H1 (cell line): ENCODE measurements at places on chromosomes 3 and 15.

DNA sequence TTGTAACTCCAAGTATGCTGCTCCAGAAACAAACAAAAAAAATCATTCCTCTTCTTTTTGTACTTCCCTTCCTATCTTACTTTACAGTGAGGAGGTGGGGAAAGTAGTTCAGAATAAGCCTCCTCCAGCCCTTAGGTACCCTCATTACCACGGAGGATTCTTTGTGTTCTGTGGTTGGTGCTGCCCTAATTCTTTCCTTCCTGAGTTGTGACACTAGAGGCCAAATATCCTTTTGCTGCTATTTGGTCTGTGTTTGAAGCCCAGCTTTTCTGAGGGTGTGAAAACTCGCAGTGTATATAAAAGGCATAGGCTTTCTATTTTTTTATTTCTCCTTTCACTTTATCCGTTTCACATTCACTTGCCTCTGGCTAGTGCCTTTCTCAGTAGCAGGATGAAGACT is 98.2 kb downstream of the HHLA2 start:
- no peak for DNase-seq

DNA sequence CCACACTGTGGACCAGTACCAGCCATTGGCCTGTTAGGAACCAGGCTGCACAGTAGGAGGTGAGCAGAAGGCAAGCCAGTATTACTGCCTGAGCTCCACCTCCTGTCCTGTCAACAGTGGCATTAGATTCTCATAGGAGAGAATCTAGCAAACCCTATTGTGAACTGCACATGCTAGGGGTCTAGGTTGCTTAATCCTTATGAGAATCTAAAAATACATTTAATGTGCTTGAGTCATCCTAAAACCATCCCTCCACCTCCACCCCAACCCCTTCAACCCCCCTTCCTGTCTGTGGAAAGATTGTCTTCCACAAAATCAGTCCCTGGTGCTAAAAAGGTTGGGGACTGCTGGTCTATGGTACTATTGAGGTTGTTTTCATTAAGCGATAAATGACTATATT is 49.3 kb upstream of the KCNAB1 start:
- DNase-seq = no peak

- no peak for DNase-seq
These were observed 3.6 kb downstream of the CEP19 start for GRCh38 chr3:196708467-196708866.

DNA sequence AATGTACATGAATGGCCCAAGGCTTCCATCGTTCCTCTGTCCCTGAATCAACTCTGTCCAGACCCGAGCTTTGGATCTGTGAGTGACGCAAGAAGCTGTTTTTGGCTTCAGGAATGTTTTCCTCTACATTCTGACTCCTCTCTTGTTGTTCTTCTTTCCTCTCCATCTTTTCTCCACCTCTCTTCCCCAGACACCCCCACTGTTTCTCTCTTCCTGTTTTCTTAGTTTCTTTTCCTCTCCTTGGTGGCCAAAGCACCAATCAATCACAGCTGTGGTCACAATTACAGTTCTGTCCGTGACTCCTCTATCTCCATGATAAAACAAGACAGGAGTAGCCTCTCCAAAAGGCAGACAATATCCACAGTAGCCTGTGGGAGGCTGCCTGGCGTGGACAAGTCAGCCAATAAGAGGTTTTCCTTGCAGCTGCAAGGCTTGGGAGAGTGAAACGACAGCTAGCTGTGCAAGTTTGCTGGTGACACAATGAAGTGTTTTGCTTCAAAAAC is 4.9 kb upstream of the TMEM212 start:
- DNase-seq = no peak

DNA sequence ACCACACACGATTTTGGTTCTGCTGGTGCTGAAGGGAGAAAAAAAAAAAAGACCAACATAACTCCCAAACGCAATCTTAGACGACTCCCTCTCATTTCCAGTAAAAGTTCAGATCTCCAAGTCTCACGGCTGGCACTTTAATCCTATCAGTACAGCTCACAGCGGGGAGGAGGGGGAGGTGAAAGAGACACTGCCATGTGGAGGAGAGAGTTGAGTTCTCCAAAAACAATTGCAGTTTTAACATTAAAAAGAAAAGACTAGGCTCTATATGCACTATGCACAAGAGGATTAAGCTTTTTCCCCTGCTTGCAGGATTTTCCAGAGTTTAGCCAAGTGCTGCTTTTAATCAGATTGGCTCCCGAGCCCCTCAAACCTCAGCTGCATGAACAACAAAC is 16.8 kb downstream of the BMF start:
- no peak for DNase-seq

DNA sequence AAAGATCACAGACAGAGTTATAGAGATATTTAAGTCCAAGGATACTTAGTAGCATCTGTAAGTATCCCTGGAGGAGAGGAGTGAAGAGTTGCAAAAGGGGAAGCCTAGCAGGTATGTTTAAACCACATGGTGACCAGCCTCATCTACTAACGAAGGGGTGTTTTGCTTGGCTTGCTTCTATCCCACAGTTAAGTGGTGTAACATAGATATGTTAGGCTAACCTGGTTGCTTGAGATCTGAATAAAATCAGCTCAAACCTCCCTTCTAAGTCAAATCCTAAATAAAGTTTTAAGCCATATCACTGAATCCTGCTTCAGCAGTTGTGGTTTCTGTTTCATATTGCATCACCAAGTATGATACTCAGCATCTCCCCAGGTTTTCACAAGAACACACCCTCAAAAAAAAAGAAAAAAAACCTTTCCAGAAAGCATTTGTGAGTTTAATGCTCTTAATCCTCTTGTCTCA is 880.2 kb downstream of the ROBO1 start:
- DNase-seq = no peak

DNA sequence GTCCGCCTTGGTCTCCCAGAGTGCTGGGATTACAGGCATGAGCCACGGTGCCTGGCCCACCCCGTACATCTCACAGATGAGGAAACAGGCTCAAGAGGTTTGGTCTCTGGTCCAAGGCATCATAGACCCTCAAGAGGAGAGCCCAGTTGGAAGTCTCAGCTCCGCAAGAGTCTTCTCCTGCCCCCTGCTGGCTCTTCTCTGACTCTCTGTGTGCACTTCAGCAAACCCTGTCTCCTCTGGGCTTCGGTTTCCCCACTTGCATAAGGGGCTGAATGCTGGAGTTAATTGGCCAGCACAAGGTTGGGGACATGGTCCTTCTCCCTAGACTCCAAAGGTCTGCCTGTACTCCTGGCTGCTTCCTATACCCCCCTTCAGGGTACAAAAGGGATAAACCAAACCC is 3.9 kb downstream of the MST1R start:
- DNase-seq = no peak

GRCh38 chr3:178010306-178010705 is 525.9 kb upstream of the KCNMB2 start:
- DNase-seq = no peak

- DNase-seq = no peak
These were observed 42.2 kb upstream of the POU1F1 start for GRCh38 chr3:87318617-87319021.

GRCh38 chr15:82928711-82929110 is 23.8 kb downstream of the HOMER2 start:
- DNase-seq = no peak

DNA sequence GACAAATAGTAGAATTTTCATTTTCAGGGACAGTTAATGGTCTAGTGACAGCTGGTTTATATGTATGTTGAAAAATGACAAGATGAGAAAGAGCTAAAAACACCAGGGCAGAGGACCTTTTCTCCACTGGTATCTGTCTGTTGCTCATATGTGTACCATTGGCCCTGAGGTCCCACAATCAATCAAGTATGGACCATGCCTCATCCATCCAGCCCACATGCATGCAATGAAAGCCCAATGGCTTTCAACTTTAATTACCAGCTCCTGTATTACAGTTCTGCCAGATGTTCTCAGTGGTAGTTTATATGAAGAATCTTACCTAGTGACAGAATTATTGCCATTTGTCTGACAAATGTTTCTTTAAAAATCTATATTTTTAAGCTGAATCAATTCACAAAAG is 234.1 kb downstream of the ZMAT3 start:
- DNase-seq = no peak

- no peak for DNase-seq
These were observed 24.3 kb upstream of the SUCLG2 start for GRCh38 chr3:67678665-67679064.

- DNase-seq = no peak
These were observed 183.6 kb downstream of the XXYLT1 start for GRCh38 chr3:195087328-195087727.

GRCh38 chr15:47987908-47988532 is 132.8 kb upstream of the SLC24A5 start:
- no peak for DNase-seq

- no peak for DNase-seq
These were observed 456.3 kb downstream of the GABRG3 start for GRCh38 chr15:27427276-27427675.

DNA sequence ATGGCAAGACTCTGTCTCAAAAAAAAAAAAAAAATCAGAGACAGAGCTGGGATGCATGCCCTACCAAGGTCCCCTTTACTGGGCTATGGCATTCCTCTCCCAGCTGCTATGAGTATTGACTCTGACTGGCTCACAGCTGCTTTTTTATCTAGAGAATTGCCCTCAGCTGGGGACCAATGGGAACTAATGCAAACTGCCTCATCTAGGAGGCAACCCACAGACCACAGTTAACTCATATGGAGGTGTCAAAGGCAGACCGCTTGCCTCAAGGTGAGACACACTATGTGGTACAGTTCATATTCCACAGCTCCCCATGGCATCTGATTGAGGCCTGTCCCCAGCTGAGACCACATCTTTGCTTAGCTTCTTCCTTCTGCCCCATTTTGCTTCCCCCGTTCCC is 183.5 kb upstream of the EOMES start:
- DNase-seq = no peak

DNA sequence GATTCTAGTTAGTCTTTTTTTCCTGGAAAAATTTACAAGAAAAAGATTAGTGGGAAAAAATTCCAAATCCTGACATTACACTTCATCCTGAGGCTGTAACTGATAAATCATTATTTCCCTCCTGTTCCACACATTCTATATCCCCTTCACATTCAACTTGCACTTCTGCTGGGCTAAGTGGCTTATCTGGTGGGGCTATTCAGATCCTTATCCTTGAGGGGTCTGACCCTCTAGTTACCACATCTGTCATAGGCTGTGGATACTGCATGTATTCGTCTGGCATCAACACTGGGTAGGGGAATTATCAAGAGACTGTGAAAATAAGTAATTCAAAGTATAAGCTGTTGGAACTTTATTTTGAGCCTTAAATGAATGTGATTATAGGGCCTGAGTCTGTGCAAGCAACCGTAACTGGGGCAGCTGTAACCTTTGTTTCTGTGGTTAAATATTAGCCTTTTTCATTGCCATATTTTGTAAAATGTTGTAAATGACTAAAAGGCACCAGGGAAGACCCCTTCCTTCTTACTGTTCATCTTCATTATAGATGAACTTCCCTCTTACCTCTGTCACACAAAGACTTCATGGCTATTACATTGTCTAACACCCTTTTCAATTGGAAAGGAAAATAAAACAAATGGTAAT is 28.0 kb upstream of the TEX9 start:
- DNase-seq = no peak
